ENCODE measurements at places on chromosomes 2 and 18.

DNA sequence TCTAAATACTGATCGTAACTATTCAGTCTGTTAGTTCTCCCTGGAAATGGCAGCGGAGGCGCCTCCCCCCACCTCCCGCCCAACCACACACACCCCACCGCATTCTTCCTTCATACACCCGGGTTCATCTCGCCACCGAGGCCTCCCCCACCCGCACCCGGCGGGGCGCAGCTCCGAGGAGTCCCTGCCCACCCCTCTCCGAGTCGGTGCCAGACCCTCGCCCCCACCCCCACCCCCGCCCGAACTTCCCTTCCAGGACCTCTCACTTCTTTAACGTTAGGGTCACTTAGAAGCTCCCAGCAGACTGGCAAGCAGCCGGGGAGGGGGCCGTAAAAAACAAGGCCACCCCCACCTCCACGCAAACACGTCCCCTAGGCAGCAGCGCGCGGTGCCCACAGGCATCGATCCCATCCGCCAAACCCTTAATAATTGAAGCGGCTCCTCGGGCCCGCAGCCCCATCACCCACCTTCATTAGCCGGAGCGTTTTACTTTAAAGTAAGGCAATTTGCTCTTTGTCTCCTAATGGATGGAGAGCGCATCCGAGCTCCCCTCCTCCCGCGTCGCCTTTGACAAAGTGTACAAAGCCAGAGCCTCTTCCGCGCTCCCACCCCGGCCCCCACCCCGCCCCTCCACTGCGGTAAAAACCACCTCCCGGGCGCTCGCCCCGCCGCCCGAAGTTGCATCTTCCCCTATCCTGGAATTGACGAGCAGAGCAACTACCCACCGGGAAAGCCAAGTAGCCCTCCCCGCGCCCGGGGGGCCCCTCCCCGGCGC, 624 bp downstream of the ZNF516 start:
- DNase-seq = no peak

- DNase-seq = no peak
Observed at GRCh38 chr18:78721238-78721875, 258.3 kb upstream of the SALL3 start.

DNA sequence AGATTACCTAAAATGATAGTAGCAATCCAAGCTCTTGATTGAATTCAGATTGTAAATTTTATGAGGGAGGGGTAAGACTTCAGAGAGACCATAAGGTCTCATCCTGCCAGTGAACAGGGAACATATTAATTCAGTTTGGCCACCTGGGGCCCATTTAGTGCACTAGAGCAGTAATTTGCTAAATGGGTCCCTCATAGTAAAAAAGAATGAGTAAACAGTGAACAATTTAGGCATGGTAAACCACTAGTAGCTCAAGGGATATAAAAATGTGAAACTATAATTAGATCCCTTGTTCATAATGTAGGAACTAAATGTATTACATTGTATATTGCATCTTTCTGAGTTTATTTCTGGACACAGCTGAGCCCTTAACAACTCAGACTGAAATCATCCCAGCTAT, 4.9 kb upstream of the PHLPP1 start:
- peak; percentile 83 for DNase-seq

GRCh38 chr2:217440000-217440399, 562.8 kb downstream of the TNS1 start:
- DNase-seq = no peak

GRCh38 chr18:24985586-24985985, 366.4 kb downstream of the ZNF521 start:
- no peak for DNase-seq

DNA sequence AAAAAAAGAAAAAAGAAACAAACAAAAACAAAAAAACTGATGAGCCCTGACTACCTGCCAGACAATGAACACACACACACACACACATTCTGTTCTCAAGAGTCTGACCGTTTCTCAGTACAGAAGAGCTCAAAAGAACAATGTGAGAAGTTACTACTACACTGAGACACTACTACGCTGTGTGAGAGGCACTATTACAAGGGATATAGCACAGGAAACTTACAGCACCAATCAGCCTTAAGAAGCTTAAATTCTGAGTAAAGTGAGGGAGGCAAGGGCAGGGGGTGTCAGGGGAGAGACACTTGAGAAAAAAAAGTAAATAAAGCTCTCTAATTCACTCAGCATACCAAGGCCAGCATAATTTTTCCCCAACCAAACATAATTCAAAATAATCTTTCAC, 32.5 kb downstream of the WDR33 start:
- no peak for DNase-seq

- no peak for DNase-seq
Observed at GRCh38 chr18:8001711-8002301, 434.7 kb downstream of the PTPRM start.

DNA sequence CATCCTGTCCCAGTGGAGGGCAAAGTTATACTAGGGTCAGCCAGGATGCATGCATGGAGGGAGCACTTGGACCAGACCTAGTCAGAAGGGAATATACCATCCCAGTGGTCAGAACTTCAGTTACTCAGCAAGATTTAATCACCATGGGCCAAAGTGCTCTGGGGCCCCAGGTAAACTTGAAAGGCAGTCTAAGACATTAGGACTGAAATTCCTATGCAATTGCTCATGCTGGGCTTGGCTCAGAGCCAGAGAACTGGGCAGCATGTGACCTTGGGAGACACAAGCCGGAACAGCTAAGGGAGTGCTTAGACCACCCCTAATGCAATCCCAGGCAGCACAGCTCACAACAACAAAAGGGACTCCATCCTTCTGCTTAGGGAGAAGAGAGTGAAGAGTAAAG, 401.3 kb downstream of the KCNJ3 start:
- DNase-seq = no peak

DNA sequence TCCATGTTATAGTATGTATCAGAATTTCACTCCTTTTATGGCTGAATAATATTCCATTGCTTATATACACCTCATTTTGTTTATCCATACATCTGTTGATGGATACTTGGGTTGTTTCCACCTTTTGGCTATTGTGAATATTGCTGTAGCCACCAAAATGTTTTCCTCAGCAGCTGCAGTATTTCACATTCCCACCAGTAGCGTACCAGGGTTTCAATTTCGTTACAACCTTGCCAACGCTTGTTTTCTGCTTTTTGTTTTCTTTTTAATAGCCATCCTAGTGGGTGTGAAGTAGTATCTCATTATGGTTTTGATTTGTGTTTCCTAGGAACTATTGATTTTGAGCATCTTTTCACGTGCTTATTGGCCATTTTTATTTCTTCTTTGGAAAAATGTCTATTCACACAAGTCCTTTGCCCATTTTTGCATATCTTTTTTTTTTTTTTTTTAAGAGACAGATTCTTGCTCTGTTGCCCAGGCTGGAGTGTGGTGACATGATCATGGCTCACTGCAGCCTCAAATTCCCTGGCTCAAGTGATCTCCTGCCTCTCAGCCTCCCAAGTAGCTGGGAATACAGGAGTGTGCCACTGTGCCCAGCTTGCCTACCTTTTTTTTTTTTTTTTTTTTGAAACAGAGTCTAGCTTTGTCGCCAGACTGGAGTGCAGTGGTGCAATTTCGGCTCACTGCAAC, 14.2 kb downstream of the UBXN2A start:
- no peak for DNase-seq

DNA sequence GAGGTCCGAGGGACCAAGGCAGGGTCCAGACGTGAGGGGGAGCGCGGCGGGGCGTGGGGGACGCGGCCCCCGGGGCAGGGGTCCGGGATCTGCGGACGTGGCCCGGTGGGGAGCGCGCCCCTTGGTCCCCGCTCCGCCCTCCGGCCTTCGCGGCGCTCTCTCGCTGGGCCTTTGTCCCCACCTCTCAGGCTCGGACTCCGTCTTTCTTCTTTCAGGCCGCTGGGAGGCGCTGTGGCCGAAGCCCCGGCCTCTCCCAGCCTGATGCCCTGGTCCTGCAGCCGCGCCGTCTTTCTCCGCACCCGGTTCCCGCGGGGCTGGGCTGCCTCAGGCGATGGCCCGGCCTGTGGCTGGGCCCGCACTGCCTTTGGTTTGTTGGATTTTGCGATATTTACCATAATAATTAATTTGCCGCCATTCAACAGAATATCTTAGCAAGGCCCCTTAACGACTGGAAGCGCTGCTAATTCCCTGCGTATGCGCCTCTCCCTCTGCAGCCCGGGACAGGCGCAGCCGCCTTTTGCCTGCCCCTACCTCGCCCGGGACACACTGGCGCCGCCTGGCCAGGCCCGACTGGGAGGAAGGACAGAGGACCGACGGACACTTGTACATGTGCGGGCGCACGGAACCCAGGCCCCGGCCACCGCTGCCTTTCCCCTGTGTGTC, 10.8 kb downstream of the SIX3 start:
- no peak for DNase-seq

DNA sequence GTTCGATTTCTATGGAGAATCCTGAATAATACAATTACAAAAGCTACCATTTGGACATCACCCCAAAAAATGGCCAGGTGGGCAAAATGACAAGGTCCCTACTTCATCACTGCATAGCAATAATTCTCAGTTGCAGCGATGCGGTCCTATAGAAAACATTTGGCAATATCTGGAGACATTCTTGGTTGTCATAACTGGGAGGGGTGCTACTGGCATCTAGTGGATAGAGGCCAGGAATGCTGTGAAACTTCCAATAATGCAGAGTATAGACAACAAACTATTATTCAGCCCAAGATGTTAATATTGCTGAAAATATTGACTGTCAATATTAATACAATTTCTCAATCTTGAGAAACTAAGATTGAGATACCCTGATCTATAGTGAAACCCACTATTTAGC, 637.8 kb upstream of the PKDCC start:
- DNase-seq = no peak

GRCh38 chr2:97849881-97850528, 136.6 kb downstream of the ZAP70 start:
- DNase-seq = no peak

DNA sequence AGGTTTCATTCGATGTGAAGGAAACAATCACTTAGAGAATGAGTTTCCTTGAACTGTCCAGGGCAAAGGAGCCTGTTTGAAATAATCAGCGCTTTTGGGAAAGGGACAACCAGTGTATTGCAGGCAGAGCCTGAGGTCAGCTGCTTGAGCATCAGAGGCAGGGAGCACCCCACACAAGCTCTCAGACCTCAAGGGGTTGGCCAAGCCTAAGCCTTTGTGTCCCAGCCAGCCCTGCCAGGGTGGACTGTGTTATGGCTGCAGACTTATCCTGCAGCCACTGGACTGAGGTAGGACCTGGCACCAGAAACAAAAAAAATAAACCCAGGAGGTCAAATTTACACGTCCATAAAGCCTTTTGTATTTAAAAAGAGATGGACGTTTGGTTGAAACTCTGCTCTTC, 228.3 kb downstream of the SEPTIN10 start:
- no peak for DNase-seq

DNA sequence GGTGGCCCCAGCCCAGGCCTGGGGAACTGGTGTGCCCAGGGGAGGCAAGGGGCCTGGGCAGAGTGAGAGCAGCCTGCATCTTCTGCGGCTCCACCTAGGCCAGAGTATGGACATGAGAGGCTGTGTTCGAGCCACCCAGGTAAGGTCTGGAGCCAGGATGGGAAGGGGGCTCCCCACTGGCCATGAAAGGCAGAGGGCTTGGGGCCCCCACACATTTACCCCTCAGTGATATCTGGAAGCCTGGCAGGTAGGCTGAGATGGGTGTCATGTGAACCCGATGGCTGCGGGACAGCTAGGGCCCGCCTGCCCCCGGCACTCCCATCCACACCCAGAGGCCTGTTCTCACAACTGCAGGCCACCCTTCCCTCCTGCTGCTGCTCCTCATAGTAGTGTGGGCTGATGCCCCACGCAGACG, 13.2 kb downstream of the ADRA2B start:
- DNase-seq = no peak

- DNase-seq = no peak
Observed at GRCh38 chr2:201432621-201433393, 18.5 kb downstream of the TRAK2 start.

GRCh38 chr2:216201692-216202306, 92.7 kb downstream of the XRCC5 start:
- no peak for DNase-seq

DNA sequence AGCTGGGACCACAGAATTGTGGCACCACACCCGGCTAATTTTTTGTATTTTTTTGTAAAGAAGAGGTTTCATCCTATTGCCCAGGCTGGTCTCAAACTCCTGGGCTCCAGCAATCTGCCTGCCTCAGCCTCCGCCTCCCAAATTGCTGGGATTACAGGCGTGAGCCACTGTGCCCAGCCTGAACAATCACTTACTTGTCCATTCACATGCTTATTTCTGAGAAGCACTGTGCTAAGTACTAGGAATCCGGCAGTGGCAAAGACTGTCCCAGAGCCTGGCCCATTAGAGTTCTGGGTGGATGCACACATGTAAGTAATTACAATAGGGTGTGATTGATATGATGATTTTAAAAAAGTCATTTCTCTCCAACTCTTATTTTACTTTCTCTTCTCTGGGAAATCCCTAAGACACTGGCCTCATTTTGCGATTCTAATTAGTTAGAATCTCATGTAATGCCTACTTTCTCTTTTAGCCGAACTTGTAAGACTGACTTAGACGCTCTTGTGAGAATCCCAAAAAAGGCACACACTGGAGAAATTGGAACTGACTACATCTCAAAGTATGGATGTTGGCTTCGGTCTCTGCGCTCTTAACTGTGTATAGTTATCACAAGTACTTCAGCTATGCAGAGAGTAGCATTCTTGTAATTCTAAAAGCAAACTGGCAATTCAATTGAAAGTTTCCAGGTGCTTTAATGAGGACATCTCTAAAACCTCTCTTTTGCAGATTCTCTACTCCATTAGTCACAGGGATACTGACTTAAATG, 567.7 kb downstream of the DCC start:
- DNase-seq = no peak

DNA sequence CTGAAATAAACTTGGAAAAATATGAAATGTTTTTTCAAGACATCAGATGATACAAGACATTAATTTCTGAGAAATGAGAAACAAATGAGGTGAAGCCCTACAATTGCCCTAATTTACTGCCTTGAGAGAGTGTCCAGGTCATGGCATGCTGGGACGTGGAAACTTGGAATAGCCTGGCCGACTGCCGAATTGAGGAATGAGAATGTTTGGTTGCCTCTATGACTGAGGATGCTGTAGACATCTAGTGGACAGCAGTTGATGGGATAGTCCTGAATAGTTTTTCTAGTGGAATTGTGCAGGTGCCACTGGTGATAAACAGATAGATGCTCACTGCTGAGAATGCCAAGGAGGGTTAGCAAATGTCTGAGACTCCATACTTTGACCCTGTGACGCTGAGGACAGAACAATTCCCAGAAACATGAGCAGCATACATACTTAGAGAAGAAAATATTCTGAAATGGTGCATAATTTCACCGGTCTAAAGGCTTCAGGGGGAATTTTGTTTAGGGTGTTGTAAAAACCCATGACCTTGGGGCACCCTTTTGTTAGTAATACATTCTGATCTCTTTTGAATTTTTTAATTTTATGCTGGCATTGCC, 56.5 kb upstream of the CWC22 start:
- no peak for DNase-seq

- DNase-seq = no peak
Observed at GRCh38 chr18:77198663-77199062, 51.0 kb upstream of the GALR1 start.

Measured in NCI-H2081 treated with DMSO at 0.1 percent for 48 hours (cell line).